ENCODE measurements at places on chromosomes 12 and 14.
A peak's percentile ranks its signal among the peaks of the same experiment; 100 is the strongest.

- no peak for DNase-seq
Observed at GRCh38 chr12:1656902-1657301, 27.9 kb downstream of the WNT5B start.

DNA sequence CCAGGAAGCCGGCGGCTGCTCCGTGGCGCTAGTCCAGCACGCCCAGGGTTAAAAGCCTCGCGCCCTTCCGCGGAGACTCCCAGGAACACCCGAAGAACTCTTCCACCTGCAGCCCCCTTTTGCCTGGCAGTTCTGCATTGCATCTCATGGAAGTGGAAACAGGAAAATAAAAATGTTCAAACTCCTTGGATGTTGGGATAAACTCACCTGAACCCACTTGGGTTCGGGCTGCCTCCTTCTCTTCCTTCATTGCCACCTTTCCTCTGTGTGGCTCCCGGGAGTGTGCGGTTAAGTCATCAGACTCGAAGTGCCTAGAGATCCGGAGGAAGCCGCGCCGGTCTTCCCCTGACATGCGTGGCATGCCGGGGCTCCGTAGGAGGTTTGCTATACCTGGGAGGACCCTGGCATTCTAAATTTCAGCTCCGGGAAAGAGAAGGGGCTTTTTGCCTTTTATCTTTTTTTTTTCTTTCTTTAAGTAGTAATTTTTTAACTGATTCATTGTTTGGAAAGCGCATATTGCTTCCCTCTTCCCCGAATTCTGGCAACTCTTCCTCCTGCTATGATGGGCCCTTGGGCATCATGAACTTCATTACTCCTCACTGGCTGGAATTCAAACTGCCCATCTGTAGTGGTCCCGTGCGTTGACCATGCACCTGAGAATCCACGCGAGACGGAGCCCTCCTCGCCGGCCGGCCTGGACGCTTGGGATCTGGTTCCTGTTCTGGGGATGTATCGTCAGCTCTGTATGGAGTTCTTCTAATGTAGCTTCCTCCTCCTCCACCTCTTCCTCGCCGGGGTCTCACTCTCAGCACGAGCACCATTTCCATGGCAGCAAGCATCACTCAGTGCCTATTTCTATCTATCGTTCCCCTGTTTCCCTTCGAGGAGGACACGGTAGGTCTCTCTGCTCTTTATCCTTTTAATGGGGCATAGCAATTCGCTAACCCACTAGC, 931.4 kb downstream of the DIO2 start:
- DNase-seq = no peak

- no peak for DNase-seq
Observed at GRCh38 chr14:91873471-91874415, 6.4 kb upstream of the TC2N start.

GRCh38 chr12:115964626-115965025, 312.9 kb downstream of the MED13L start:
- DNase-seq = no peak

DNA sequence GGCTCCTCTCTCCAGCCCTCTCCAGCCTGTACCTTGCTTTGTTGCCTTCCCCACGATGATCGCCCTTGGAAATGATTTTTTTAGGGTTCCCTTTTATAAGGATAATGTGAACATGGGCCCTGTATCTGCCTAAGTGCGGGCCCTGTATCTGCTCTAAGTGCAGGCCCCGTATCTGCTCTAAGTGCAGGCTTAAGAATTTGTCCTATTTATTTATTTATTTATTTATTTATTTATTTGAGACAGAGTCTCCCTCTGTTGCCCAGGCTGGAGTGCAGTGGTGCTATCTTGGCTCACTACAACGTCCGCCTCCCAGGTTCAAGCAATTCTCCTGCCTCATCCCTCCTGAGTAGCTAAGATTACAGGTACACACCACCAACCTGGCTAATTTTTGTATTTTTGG, 22.5 kb downstream of the GALNT16 start:
- DNase-seq = no peak

GRCh38 chr12:92726850-92727249, 24.1 kb downstream of the PLEKHG7 start:
- no peak for DNase-seq

DNA sequence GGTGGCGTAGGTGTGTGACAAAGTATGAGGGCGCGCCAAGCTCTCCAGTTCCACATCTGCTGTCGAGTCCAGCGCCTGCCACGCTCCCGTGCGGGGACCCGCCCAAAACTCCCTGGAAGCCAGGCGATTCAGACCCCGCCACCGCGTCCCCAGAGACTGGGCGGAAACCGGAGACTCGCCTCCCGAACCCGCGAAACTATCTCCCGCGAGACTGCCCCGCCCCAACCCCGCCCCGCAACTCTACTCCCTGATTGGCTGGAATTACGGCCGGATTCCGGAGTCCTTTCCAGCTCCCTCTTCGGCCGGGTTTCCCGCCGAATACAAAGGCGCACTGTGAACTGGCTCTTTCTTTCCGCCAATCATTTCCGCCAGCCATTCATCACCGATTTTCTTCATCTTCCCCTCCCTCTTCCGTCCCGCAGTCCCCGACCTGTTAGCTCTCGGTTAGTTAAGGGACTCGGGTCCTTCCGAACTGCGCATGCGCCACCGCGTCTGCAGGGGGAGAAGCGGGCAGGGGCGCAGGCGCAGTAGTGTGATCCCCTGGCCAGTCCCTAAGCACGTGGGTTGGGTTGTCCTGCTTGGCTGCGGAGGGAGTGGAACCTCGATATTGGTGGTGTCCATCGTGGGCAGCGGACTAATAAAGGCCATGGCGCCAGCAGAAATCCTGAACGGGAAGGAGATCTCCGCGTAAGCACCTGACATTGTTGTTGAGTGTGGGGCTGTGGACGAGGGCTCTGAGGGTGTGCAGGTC, at the start of gene MTHFD1:
MTHFD1 (plus strand) TSS at position 572 of the 751 bp plus-strand sequence; CDS start at position 647, 75 bp downstream.
- peak; percentile 99 for DNase-seq

GRCh38 chr14:61260939-61261776, 20.0 kb downstream of the TMEM30B start:
- no peak for DNase-seq

DNA sequence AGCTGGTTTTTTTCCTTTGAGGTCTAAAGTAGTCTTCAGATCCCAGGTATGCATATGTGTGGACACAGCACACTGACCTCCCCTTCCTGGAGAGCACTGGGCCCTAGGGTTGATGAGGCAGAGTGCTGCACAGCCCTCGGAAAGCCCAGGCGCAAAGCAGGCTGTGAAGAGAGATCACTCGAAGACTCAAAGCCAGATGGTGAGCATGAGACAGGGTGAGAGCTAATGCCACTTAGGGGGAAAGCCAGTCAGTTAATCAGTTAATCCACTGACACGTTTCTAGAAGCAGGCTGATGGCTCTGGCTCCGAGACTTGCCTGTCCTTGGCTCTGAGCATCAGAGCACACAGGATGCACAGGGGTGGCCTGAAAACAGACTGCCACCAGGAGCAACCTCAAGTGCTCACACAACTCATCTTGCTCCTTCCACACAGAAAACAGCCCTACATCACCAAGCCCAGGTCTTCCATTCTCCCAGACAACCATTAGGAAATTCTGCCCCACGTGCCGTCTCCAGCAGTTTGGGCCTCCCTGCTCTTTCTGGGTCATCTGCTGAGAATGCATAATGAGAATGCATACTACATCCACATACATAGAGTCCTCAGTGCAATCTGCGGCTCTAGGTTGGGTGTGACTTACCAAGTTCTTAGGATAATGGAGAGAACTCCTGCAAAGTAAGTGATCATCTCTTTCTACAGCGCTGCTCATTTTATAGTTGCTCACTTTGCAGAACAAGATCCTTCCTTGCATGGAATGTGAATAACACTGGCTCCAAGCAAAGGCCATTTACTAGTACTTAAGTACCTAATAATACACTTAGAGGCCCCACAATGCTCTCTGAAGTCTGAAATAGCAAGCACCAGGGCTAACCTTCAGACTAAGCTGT, 12.0 kb downstream of the AQP6 start:
- DNase-seq = no peak

DNA sequence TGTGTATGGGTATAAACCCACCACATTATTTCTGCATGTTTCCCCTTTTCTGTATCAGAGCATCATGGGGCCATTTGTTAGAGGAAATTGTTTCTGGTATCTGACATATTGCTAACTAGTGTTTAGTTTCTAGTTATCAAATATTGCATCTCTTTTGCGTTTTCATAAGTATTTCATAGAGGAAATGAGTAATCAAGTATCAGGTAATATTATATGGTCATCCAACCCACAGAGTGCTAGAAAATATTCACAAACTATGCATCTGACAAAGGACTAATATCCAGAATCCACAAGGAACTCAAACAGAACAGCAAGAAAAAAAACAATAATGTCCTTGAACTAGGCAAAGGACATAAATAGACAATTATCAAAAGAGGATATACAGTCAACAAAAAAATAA, 258.9 kb upstream of the LRIG3 start:
- no peak for DNase-seq

DNA sequence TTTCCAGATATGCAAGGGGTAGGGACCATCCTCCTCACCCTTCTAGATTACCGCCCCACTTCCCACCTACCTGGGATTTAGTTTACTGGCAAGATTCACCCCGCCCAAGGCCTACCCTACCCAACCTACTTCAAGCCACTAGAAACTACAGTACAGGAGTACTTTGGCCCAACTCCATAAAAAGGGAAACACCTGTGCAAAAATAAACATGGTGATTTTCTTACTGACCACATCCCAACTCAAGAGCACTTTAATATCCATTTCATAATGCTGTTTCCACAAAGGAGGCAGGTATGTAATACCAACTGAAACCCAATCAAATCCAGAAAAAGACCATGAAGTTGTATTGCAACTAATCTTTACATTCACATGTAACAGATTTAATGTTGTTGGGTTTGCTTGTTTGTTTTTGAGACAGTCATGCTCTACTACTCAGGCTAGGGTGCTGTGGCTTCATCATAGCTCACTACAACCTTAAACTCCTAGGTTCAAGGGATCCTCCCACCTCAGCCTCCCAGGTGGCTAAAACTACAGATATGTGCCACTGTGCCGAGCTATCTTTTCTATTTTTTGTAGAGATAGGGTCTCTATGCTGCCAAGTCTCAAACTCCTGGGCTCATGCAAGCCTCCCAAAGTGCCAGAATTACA, 41.7 kb upstream of the RAP1B start:
- DNase-seq = no peak

DNA sequence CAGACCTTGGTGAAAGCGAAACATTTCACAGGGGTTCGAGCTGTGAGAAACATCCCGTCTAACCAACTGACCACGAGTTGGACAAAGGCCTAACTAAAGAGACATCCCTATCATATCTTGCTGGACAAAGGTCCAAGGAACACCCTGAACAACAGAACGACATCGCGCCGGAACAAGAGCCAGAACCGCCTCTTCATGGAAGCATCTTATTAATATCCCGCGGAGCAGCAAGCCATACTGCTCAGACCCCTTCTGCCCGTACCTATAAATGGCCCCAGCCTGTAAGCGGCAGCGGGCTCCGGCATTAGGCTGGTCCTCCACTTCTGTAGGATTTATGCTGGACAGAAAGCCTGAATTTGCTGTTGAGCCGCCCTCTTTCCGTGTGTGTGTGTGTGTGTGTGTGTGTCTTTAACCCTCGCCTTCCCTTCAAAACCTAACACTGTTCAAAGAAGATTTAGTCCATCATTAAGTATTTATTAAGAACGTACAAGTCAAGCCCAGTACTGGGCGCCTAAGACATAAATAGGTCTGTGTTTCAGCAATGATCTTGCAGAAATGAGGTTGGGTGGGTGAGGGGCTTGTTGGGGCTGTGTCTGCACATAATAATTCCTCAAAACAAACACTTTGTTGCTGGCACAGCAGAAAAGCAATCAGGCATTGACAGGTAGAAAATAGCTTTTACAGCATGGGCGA, 1.9 kb downstream of the SLC6A15 start:
- DNase-seq = no peak

GRCh38 chr14:67137744-67138371, 51.4 kb upstream of the GARIN2 start:
- peak; percentile 54 for DNase-seq

- DNase-seq = no peak
Observed at GRCh38 chr14:51216602-51217001, 23.4 kb upstream of the TMX1 start.

- no peak for DNase-seq
Observed at GRCh38 chr14:102922490-102923200, at the start of gene AMN. AMN (plus strand) TSS chr14:102922663; CDS start chr14:102922689, 26 bp downstream.

GRCh38 chr14:65191716-65192115, 89.4 kb upstream of the MAX start:
- DNase-seq = no peak

DNA sequence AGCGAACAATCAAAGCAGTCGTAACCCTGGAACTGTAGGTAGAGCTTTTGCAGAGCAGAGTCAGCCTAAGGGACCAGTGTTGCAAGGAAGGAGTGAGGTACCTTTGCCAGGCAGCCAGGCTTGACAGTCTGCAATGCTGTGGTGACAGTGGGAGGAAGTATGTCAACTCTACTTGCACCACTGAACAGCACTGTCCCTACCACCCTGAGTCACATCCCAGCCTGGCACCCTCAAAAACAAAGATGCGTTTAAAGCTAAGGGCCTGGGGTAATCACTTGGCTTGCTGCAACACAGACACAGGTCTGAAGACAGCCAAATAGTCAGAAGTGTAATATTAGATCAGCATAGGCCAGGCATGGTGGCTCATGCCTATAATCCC, 141.9 kb downstream of the DPF3 start:
- DNase-seq = no peak

DNA sequence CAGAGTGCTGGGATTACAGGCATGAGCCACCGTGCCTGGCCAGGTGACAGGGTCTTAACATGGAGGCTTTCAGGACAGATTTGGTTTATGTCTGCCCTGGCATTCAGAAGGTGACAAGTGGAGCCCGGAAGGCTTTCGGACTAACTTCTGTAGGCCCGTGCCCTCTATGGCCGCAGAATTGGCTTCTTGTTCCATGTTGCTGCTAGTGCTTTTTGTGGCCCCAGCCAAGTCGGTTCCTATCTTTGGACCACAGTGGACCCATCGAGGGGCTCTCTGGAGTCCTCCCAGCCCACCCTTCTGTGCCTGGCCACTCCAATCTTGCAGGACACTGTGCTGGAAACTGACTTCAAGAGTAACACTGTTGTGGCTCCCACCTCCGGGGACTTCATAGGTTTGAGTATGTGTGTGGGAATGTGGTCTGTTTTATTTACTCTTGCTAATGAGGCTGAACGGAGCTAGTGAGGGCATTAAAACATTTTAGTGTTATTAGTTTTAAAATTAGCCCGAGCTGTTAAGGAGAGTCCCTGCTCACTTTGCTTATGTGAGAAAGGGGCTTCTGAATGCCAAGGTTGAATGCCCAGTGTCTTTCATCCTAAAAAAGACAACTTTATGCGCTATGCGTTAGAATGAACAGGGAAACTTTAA, 245.9 kb downstream of the CACNA1C start:
- DNase-seq = no peak

DNA sequence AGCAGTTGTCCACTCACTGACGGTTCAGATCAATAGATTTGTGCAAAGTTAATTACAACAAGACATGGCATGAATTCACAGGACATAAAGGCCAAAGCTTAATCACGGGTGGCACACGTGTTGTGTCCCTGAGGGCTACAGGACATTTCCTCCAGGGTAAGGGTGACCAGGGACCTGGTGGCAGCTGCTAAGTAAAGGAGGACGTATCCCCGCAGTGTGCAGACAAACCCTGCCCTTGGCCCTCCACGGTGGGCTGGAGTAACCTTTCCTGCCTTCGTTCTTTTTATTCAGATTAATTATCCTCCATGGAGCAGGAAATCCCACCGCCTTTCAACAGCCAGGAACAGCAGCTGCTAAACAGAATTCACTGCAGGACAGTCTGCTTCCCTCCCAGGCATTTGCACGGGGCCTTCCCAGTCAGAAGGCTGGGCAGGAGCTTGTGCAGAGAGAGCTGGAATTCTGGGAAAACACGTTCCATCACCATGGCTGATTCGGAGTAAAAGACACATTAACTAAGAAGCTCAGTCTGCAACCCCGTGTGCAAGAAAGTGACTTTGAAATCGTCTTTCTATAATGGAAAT, 289.9 kb upstream of the SFSWAP start:
- no peak for DNase-seq

Measured in Kasumi-1 (cell line).